ENCODE measurements at places on chromosomes 5 and 9.
A peak's percentile ranks its signal among the peaks of the same experiment; 100 is the strongest.

DNA sequence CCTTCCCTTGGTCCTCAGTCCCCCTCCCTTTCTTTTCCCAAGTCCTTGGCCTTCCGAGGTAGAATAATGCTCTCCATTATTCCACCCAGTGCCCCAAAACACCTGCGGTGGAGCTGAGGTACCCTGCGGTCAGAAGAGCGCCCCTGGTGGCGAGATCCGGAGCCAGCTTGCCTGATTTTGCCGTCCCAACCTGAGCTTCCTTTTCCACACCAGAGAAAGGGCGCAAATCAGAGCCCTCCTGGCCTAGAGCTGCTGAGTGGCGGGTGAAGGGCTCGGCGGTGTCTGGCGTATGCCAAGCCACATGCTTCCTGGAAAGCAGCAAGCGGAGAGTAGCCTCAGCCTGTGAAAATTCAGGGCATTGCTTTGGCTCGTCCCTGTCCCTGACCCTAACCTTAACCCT is 21.1 kb upstream of the CARTPT start:
- DNase-seq = no peak

- DNase-seq = no peak
These were observed 25.4 kb downstream of the RAD23B start for GRCh38 chr9:107308461-107308860.

GRCh38 chr9:25453875-25454274 is 224.4 kb downstream of the TUSC1 start:
- DNase-seq = no peak

DNA sequence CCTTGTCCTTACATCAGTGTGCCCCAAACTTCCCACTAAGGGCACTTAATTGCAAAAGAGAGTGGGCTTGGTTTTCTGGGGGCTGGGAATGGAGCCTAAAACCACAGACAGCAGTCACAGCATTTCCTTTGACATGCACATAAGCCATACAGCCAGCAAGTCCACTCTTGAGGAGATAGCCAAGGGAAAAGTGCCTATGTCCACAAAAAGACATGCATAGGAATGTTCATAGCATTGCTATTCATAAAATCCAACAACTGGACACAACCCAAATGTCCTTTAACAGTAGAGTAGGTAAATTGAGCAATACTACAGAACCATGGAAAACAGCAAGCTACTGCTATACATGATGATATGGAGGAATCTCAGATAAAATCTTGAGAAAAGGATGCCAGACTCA is 11.7 kb upstream of the FAT2 start:
- peak; percentile 22 for DNase-seq

GRCh38 chr5:56814361-56814962 is 887 bp upstream of the MAP3K1 start:
- peak; percentile 6 for DNase-seq

DNA sequence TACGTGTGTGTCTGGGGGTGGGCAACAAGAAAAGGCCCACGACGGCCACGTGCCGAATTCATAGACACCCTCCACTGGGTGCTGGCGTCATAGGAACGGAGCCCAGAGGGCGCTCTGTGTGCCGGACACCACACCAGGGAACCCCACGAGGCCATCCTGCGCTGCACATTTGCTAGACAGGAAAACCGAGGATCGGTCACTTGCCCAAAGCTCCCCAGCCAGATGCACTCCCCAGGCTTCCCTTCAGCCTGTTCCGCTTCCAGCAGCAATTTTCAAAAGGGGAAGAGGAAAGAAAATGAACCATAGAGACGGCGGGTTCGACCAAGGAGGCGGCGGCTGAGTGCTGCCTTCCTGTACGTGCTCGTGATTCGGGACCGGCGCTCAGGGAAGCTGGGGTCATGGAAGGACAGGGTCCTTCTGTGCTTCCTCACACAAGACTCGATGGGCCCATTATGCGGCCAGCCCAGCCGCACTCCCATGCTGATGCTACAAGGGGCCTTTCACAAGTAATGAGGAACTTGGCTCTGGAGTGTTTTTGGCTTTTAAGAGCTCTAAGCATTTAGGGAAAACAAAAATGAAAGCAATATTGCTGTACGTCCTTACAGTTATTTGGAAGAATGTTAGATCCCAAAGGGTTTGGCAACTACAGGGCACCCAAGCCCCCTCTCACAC is 124.6 kb upstream of the SARDH start:
- DNase-seq = no peak

- no peak for DNase-seq
These were observed 3.9 kb downstream of the MEGF9 start for GRCh38 chr9:120710110-120710981.

GRCh38 chr5:142056816-142057696 is 44.2 kb upstream of the GNPDA1 start:
- DNase-seq = peak; percentile 7

DNA sequence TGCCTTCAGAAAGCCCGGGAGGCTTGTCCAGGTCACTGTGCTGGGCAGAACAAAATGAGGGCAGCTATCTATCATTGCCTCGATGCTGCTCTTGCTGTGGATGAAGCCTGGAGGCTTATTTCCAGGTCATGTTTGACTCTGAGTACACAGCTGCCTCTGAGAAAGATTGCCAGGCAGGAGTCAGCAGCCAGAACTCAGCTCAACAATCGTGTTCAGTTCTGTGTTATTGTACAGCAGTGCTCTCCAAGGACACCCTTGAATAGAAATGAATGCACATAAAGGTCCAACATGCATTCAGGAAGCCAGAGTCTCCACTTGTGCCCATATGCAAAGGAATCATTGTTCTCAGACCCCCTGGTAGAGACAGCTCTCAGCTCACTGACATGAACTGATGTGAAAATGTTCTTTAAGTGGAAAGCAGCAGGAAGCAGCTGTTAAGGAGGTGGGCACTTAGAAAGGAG is 61.7 kb upstream of the ZFR start:
- DNase-seq = no peak

- DNase-seq = peak; percentile 9
These were observed 25.6 kb downstream of the POLR1E start for GRCh38 chr9:37511016-37512010.

GRCh38 chr9:83062651-83063527 is at the start of gene RASEF:
TSS of gene RASEF (minus strand) at chr9:83063142. CDS start at chr9:83062867, 275 bp downstream.
- peak; percentile 45 for DNase-seq

DNA sequence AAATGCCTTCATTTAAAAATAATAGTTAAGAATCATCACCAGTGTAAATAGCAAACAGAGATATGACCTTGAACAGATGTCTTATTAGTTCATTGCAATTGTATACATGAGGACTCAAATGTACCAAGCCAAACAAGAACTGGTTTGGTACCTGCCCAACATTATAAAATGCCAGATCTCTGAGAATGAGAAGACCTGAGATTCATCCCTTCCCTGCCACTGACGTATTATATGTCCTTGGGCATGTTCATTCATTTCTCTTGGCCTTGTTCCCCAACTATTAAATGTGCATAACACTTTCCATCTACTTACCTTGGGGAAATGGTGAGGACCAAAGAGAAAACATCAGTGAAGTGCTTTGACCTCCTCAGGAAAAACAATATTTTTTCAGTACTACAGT is 33.6 kb upstream of the ERBIN start:
- no peak for DNase-seq

DNA sequence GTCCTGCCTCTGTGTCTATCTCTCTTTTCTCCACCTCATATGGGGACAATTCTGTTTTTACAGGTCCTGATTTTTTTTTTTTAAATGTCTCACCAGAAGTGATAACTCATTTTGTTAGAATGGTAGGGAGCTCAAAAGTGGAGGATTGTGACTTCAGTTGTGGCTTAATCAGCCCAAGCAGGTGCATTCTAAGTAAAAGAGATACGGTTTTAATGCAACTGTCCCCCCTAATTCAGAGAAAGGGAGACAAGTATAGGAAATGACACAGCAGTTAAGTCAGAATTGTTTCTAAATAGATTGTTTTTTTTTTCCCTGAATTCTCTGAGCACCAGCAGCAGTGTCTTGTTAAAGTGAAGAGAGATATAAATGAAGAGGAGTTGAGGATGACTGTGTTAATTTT is 24.5 kb downstream of the MAST4 start:
- DNase-seq = no peak

DNA sequence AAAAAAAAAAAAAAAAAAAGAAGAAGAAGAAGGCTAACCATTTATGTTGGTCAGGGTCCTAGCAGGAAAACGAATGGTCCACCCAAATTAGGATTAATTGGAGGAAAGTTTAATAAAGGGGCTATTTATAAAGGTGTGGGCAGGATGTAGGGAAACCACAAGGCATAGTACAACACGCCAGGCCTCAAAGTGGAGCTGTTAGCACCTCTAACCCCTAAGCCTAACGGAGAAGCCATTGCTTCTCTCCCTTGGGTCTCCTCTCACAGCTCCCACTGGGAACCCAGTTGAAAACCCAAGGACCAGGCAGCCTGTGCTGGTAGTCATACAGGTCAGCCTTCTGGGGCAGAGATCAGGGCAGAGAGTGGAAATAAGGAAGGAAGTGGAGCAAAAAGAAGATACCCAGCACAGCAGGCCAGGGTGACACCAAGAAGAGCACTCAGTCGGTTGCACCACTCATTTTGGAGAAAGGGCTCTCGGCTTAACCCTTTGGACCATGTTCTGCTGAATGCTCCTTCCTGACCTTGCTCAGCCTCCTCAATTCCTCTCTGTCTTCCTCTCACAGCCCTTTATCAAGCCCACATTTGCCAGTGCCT is 8.8 kb upstream of the GLIPR2 start:
- DNase-seq = no peak

GRCh38 chr5:62680121-62680520 is 101.5 kb downstream of the LRRC70 start:
- no peak for DNase-seq

- no peak for DNase-seq
These were observed 375.8 kb downstream of the ZNF608 start for GRCh38 chr5:124370601-124371000.

DNA sequence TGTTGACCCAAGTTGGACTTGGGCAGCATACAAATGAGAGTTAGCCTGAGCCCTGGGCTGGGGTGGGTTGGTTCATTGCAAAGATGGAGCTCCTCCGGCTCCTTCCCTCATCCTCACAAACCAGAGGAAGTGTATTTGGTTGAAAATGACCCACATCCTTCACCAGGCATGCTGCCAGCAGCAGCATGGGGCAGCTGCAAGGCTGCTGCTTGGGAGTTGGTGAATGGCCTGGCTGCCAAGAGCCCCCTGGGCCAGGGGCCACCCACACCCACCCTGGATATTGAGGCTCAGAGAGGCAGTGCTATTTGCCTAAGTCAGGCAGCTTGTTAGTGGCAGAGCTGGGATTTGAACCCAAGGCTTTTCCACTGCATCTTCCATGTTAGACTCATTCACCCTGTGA is 29.5 kb downstream of the PPARGC1B start:
- DNase-seq = no peak

GRCh38 chr5:60436518-60436917 is 263.4 kb downstream of the DEPDC1B start:
- DNase-seq = no peak

GRCh38 chr5:167813389-167813788 is 478.1 kb upstream of the WWC1 start:
- DNase-seq = peak; percentile 77
